ENCODE measurements at places on chromosomes 4 and X.

DNA sequence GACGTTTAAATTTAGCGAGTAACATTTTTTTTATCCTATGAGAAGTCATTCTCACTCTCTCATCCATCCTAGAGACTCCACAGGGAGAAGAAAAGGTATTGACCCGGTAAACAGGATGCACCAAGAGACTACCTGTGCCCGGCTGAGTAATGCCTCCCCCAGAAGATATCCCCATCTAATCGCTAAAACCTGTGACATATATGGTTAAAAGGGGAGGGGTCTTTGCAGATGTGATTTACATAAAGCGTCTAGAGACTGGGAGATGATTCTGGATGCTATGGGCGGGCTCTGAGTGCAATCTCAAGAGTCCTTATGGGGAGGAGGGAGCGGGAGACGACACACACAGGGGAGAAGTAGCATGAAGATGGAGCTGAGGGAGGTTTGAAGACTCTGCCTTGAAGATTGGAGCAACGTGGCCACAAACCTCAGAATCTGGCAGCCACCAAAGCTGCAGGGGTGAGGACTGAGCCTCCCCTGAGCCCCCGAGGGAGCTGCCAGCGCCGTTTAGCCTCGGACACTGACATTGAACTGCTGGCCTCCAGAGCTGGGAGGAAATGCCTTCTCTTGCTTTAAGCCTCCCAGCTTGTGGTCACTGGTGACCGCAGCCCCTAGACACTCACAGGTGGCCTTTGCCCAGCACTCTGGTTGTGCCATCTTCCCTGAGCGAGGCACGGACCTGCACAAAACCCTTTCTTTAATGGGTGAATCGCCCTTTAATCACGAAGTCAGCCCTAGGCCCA, 11.2 kb downstream of the ABLIM2 start:
- DNase-seq = no peak

DNA sequence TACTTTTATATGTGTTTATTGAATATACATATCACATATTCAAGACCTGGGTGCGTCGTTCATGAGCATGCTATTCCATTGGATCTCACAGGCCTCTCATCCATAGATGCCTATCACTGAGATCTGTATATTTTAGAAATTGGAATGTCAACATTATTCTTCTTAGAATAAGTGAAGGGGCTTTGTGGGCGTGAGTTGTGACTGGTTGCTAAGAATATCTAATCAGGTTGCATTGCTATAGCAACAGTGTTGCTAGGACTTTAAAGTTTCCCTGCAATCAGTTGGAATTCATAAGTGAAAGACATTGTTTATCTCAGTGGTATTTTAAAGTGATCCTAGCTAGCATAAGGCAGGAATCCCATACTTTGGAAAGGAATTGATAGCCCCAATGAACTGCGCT, 36.7 kb upstream of the ANK2 start:
- peak; percentile 15 for DNase-seq

DNA sequence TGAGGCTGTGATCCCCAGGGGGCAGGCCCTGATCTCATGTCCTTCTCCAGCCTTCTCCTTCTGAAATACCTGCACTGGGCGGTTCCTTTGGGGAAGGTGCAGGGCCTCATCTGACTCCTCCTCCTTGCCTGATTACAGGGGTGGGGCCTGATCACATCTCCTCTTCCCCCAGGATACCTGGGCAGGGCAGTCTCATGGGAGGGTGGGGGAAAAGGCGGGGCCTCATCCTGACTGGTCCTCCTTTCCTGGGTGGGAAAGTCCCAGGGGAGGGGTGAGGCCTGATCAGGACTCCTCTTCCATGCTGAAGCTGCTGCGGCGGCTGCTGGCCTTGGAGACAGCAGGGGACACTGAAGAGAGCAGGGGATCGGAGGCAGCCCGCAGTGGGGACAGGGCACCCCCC, 13.3 kb downstream of the TFE3 start:
- no peak for DNase-seq

GRCh38 chr4:133808151-133808550, 393.4 kb downstream of the PABPC4L start:
- DNase-seq = no peak

DNA sequence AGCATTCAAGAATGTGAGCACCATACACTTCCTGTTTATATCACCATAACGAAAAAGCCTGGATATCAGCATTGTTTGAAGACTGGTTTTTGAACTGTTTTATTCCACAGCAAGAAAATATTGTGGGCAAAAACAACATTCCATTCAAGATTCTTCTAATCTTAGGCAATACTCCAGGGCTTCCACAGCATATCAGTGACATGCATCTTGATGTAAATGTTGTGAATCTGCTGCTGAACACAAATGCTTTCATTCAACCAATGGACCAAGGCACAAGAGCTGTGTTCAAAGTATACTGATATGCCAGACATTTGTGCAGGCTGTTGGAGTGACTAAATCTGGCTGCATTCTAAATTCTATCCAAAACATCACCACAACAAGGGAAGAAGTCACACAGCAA, 260.1 kb upstream of the ETNPPL start:
- DNase-seq = no peak

DNA sequence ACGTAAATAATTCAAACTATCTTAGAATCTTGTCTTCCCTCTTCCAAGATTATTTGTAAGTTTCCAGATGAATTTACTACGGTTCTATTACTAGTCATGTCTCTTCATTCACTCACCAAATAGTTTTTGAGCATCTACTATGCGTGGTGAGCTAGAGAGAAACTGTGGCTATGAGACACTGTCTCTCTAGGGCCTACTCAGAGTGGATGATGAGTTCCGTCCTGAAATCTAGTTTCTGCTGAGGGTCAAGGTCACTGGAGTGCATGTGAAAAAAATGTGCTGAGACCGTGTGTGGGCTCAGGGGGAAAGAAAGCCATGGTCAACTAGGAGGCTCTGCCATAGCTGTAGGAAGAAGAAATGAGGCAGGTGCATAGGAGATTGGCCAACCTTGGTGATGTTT, 320.2 kb upstream of the GATB start:
- no peak for DNase-seq

DNA sequence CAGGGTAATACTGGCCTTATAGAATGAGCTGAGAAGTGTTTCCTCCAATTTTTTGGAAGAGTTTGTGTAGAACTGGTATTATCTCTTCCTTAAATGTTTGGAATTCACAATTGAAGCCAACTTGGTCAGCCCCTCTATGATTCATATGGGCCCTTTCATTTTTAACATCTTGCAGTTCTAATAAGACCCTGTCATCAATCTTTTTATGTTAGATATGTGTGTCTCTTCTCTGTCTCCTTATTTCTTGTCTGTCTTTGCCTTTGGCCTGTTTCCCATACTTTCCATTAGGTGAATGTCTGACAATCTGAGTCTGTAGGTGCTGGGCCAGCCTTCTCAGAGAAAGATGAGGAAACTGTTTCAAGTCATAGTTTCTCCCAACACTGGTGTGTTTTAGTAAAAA, 88.7 kb downstream of the SLC16A2 start:
- DNase-seq = no peak

DNA sequence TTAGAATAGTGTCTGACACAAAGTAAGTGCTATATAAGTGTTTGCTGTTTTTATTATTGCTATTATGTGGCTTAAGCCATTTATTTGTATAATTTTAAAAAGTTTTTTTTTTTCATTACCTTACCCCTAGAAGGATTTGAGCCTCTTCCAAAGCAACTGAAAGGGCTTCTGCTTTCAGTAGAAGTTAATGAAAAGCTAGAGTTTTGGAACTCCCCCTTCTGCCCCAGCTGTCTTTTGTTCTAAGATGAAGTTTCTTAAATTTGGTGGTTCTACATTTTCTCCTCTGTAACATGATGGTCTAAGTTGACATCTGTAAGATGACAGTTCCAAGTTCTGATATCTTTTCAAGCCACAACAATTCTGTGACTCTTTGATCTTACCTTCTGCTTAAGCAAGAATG, 30.3 kb downstream of the FHIP1A start:
- no peak for DNase-seq

GRCh38 chrX:95675794-95676193, 1008.8 kb upstream of the DIAPH2 start:
- DNase-seq = no peak

DNA sequence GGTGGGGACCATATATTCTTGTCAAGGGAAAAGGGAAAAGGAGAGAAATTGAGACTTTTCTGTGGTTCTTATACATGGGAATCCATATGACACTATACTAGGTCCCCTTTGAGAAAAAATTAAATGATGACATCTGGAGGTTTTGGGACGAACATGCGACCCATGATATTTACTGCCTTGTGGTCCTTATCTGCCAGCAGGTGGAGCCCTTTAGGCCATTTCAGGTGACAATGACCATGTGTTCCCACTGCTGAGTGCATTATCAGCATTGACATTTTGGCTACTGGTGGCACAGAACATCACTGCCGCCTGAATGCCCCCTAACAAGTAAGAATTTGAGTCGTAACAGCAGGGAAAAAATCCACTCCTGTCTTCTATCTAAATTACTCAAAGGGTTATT, 843.4 kb downstream of the FSTL5 start:
- DNase-seq = peak; percentile 2
